ENCODE measurements at places on chromosomes 5 and 9.

DNA sequence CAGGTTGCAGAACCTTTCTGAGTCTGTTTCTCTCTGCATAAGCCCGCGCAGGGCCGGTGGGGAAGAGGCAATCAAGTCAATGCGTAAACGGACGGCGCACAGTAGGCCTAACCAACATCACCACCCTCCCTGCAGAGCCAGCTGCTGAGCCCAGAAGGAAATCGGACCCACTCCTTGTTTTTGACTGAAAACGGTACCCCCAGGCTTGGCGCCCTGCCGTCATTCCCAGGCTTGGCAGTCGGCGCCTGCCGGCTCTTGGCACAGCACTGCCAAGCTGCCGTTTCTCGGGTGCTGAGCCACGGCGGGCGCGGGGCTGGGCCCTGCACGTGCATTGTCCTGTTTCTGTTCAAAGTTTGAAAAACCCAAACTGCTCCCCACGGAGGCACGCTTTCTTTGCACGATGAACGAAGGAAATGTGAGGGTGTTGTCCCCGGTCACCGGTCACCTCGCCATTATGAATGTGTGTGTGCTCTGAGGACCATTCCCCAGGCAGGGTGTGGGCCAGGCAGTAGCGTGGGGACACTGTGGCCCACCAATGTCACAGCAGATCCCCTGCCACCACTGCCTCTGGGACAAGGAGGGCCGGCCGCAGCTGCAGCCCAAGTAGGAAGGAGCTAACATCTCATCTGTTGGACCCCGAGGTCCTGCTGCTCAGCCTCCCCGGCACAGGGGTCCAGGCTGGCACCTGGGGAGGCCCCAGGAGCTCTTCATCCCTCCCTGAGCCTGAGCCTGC is 20.1 kb downstream of the FIBCD1 start:
- DNase-seq, result no peak

DNA sequence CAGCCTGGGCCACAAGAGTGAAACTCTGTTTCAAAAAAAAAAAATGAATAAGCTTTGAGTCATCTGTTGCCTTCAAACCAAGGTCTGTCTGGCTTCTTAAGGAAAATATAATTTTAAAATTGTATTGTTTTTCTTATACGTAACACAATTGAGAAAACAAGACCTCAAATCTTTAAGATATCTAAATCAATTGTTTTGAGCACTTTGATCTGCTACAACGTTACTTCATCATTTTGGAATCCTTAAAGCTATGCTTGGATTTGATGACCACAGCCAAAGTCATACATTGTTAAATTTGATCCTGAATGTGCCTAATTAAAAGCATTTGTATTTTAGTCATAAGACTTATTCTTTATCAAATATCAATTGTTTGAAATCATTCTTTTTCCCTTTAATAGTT is 37.7 kb upstream of the VCAN start:
- no peak for DNase-seq

- no peak for DNase-seq
Observed at GRCh38 chr5:179137643-179138567, 77.7 kb downstream of the ZNF354C start.

DNA sequence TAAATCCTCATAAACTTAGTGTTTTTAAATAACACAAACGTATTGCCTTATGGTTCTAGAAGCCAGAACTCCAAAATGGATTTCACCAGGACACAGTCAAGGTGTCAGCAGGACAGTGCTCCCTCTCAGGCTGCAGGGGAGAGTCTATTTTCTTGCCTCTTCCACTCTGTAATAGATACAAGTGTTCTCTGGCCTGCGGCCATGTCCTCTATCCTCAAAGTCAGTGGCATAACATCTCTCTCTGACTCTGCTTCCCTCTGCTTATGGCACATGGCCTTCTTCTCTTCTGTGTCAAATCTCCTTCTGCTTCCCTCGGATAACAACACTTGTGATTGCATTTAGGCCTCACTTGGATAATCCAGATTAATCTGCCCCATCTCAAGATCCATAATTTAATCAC is 129.4 kb upstream of the OR13F1 start:
- no peak for DNase-seq

GRCh38 chr5:175671013-175671412 is 13.1 kb downstream of the HRH2 start:
- no peak for DNase-seq

GRCh38 chr5:139091439-139092156 is 106.6 kb downstream of the SIL1 start:
- no peak for DNase-seq

DNA sequence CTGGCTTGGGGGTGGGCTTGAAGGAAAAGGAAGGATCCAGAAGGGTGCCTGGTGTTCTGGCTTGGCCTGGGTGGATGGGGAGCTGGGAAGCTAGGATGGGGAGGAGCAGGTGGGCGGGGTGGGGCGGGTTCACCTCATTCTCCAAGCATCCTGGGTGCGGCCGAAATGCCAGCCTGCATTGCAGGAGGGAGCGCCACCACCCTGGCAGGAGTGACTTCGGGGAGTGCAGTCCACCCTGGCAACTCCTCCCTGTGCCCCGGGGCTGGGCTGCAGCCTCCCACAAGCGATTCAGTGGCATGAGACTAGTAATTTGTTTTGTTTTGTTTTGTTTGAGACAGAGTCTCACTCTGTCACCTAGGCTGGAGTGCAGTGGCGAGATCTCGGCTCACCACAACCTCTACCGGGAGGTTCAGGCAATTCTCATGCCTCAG is 5.5 kb downstream of the TTC16 start:
- peak; percentile 34 for DNase-seq

- peak; percentile 88 for DNase-seq
Observed at GRCh38 chr5:163437309-163438182, at the start of gene CCNG1. Gene CCNG1 (plus strand): TSS chr5:163437595. CDS start chr5:163439257, 1,662 bp downstream.

DNA sequence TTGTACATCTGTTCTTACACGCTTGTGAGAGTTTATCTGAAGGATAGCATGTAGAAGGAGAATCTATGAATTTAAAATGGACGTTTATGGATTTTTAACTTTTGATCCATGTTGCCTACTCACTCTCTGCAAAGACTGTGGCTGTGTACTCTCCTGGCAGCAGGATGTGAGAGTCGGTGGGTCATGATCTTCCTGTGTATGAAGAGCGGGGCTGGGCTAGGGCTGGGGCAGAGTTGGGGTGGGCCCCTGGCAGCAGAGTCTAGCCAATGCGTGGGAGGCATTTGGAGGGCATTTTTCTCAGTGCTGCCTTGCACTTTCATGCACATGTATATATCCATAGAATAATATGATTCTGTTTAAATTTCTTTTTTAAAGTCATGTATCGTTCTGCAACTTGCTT is 24.0 kb upstream of the DAB2IP start:
- DNase-seq, result no peak

- DNase-seq, result no peak
Observed at GRCh38 chr5:113267361-113267900, 167.4 kb downstream of the TSSK1B start.

GRCh38 chr5:5953584-5954274 is 424.6 kb downstream of the MED10 start:
- no peak for DNase-seq

- DNase-seq, result no peak
Observed at GRCh38 chr5:67190861-67191260, 5.7 kb downstream of the CD180 start.

DNA sequence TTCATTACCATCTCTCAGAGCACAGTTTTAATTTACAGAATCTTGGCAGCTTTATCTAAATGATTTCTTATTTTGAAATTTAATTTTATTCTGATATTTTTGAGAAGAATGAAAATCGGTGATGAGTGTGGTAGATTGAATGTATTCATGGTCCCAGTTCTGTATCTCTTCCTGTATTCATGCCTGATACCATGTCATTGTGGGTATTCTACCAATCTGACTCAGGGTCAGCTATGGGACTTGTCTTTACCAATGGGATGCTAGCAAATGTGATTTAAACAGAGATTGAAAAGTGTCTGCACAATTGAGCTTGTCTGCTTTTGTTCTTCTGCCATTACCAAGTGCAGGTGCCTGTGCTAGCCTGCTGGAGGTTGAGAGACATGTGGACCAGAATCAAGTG is 17.8 kb upstream of the ZNF618 start:
- DNase-seq, result no peak

DNA sequence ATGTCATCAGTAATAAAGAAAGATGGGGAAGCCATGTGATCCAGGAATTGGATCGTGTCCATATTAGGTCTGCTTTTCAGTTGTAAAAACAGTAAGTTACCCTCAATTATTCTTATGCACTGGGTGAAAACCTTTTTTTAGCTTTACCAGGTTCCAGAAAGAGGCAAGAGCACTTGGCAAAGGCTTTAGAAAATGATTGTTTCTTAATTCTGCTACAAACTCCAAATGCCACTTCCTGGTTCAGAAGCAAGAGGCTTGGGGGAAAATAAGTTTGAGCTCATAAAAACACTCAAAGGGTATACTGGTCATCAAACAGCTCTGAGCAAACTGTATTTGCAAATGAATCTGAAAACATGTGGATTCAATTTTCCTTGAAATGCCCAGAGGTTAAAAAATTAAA is 615.6 kb downstream of the EBF1 start:
- no peak for DNase-seq

Measured in NCI-H2227 treated with DMSO at 0.1 percent for 48 hours (cell line).